ENCODE measurements at places on chromosomes 3 and 15. TPM values are rescaled to one million over a fixed set of nuclear protein-coding genes. Genes with fewer than 3 reads are reported as not detected.

- DNase-seq, result no peak
Measured at GRCh38 chr3:26681632-26682031, 59.1 kb downstream of the LRRC3B start.

- no peak for DNase-seq
Measured at GRCh38 chr15:33021806-33022389, 172.6 kb downstream of the FMN1 start.

DNA sequence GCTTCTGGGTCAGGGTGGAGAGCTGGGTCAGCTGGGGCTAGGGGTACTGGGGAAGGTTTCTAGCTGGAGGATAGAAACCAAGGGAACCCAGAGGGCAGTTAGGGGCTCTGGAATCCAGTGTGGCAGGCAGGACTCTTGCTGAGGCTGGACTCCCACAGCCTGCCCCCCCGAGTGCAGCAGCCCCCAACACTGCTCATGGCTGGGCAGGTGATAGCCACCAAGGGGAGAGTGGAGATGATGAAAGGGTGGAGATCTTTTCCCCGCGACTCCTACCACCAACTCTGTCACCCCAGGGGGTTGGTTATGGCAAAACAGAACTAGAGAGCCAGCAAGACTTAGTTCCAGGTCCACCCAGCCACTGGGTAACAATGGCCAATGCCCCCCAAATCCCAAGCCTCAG is 16.9 kb upstream of the LINGO1 start:
- DNase-seq, result no peak

DNA sequence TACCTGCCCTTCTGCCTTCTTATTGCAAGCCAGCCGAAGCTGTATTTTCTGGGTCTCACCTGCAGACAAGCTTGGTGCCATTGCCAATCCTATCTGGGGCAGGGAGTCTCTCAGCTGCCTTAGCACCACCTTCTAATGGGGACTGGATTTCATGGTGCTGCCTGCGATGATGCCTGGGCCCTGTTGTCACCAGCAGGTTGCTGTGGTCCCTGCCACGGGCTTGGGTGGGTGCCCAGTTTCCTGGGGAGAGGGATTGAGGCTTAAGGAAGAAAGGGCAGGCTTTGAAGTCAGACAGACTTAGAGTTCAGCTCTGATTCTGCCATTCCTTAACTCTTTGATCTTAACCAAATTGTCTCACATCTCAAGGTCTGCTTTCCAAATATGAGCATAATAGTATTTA is 87.4 kb upstream of the CD96 start:
- DNase-seq, result no peak

DNA sequence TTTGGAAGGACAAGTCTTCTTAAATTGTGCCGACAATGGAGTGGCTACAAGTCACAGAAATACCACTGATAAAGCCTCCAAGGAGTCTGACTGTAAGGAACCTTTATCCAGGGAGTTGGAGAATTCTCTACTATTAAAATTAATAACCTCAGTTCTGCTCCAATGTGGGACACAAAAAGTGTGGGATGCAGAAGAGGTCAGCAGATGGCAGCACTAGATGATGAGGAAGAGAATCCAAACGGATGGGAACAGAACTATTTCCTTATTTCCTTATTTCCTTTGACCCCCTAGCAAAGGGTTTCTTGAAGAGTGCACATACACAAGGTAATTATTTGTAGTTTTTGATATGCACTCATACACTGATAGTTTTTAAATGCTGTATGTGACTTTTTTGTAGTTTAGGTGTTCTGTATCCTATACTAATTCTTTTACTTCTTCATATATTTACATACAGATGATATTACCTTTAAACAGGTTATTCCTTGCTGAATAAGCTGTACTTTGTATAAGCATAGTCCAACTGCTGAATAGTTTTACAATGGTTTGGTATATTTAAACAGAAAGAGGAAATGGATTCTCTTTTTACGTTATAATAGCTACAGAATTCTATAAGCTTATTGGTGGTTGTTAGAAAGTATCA is 25.6 kb upstream of the NLGN1 start:
- no peak for DNase-seq

DNA sequence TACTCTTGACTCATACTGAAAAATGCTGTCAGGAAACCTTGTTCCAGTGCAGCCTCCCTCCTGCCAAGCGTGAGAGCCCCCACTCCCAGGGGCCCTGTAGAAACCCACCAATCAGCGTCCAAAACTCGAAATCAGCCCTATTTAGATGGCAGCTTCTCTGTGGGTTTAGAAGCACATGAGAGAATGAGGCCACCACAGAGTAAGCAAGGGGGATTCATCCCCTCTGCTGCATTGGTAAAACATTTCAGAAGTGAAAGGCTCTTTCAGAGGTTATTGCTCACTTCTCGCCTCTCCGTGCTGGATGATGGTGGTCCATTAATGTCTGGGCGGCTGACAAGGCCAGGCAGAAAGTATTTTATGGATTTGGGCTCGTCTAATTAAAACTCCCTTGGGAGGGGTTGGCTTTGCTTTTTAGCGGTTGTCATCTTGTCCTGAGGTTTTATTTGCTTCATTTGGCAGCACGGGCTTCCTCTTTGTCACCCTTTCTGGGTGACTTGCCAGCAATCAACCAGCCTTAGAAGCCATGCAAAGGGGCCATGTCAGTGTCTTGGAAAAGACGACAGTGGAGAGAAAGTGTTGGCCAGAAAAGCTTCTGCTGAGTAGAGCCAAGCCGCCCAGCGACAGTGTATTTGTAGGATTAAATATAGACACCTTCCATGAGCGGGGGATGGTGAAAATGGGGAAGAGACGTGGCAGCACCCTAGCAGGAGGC is 145.5 kb downstream of the ATP10A start:
- no peak for DNase-seq

- DNase-seq, result no peak
Measured at GRCh38 chr3:172128858-172129257, 89.5 kb downstream of the FNDC3B start.

- no peak for DNase-seq
Measured at GRCh38 chr15:54520616-54521015, 542.4 kb downstream of the UNC13C start.

DNA sequence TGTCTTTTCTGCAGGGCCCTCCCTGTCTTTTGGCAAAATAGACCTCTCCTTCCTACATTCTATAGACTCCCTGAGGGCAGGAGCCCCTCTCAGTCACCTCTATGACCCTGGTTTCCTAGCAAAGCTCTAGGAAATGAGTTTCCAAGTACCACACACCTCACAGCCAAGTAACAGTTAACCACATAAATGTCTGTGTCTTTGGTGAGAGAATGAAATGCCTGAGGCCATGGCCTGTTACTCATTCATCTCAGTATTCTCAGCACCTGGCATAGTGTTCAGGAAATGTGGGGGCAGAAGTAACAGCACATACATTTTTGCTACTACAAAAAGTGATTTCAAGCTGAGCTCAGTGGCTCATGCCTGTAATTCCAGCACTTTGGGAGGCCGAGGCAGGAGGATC is 21.0 kb downstream of the RFT1 start:
- DNase-seq, result no peak

DNA sequence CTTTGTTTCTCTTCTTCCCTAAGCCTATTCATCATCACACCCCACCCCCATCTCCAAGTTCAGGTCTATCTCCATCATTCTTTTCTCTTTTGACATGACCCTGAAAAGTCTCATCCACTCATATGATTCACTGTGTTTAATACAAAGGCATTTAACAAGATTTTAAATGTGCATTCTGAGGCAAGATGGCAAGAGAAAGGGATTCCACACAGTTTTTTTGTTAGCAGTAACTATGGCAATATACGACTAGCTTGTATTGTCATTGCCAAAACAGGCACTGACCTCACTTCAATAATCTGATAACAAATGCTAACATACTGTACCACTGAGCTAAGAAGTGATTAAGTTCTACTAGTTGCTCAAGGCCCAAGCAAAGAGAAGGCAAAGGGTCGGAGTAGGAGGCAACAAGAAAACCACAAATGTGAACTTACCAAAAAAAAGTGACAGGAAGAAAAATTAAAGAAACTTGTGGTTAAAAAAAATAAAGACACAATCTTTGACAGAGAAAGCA is 53.2 kb downstream of the FBN1 start:
- no peak for DNase-seq

GRCh38 chr3:101574388-101575112 is 570 bp downstream of the PCNP start:
- peak; percentile 34 for DNase-seq

DNA sequence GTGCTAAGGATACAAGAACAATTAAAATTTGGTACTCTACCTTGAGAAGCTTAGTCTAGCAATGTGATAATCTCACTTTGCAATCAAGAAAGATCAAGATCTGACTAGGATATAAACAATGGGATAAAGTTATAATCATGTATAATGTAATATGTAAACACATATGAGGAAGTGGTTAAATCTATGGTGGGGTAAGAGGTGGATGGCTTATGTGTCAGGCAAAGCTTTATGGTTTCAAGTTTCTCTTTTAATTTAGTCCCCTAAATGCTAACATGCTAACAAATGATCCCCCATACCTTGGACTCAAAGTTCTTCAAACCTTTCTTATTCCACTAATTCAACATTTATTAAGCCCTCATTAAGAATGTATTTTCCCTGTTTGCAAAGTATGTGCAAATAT is 2.5 kb downstream of the RSL24D1 start:
- DNase-seq, result no peak

GRCh38 chr3:120469882-120470301 is 19.1 kb upstream of the FSTL1 start:
- no peak for DNase-seq

DNA sequence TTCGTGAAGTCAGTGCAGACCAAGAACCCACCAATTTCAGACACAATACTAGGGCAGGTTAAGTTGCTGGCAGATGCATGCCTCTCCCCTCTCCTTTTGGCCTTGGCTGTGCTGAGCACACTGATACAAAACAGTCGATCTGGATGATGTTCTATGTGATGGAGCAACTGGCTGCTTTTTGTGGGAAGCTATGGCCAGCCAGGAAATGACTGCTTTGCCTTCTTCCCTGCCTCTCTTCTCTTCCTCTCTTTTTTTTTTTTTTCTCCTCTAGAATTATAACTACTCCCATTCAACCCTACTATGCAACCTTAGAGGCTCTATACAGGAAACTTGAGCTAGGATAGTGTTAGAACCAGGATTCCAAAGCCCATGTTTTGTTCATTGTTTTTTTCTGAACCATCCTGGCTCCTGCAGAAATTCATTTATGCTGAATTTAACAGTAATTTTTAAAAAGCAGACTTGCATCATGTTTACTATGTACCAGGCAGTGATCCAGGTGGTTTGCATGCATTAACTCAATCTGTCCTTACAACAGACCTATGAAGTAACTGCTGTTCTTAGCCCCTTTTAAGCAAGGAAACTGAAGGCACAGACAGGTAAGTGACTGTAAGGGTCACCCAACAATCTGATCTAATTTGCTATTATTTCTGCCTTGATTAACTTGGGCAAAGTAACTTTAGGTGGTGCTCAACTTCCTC is 62.9 kb downstream of the PLD1 start:
- DNase-seq, result no peak

CIP2A gene
- 2.5 TPM for total RNA-seq

APOD gene
- not detected for total RNA-seq

PRTG gene
- 0.06 TPM for total RNA-seq

CASR gene
- 0.03 TPM for total RNA-seq

MINAR1 gene
- 0.30 TPM for total RNA-seq

Data from T-cell (primary cell).